ENCODE measurements at places on chromosomes 5 and 9. TPM values are rescaled to one million over a fixed set of nuclear protein-coding genes. Genes with fewer than 3 reads are reported as not detected.

PCDHB4 gene
- polyA plus RNA-seq: 0.02 TPM

LRRC70 gene
- polyA plus RNA-seq: 0.07 TPM

BRD9 gene
- polyA plus RNA-seq: 10.8 TPM

GRCh38 chr5:53476531-53477480, 3.6 kb upstream of the FST start:
- DNase-seq: no peak

DNA sequence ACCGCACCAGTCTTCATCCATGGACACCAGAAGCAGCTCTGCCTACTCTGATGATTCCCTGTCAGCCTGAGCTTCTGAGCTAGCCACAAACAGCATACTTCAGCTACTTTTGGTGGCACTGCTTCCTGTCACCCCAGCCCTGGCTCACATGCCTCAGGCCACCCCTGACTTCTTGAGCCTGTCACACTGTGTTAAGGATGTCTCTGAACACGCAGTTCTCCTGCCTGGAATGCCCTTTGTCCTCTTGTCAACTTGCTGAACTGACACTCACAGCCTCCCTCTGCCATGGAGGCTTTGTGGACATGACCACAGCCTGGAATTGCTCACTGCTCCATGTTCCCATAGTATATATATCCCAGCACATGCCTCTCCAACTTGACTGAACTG, 7.2 kb downstream of the MACROH2A1 start:
- no peak for DNase-seq

Measured in BJ (cell line).